NCI-H510A treated with DMSO at 0.1 percent for 48 hours (cell line): ENCODE measurements at places on chromosomes 2 and 18.
A peak's percentile ranks its signal among the peaks of the same experiment; 100 is the strongest.

DNA sequence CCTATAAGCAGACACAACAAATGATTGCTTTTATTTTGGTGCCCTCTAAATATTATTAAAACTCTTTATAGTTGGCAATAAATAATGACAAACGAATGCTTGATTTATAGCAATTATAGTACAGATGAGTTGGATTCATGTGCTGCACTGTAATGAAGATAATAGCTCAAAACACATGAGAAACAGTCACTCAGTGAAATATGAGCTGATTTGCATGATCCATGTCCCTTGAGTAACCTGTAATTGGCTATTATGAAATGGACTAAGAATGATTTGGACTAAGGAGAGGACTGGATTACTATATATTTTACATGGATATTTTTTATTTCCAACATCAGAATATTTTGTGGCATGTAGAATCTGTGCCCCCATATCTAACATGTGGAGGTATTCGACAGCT, 365.6 kb upstream of the UBE2E3 start:
- DNase-seq: no peak

- no peak for DNase-seq
Measured at GRCh38 chr2:54492335-54492734, 36.2 kb downstream of the SPTBN1 start.

- no peak for DNase-seq
Measured at GRCh38 chr2:140639628-140640027, 1491.2 kb downstream of the LRP1B start.

GRCh38 chr18:75507636-75508035, 80.1 kb upstream of the SMIM21 start:
- no peak for DNase-seq

- DNase-seq: no peak
Measured at GRCh38 chr2:46462936-46463335, 16.4 kb upstream of the TMEM247 start.

- DNase-seq: no peak
Measured at GRCh38 chr2:31327505-31327904, 87.0 kb downstream of the XDH start.

- no peak for DNase-seq
Measured at GRCh38 chr2:119301413-119301812, 65.2 kb downstream of the C2orf76 start.

DNA sequence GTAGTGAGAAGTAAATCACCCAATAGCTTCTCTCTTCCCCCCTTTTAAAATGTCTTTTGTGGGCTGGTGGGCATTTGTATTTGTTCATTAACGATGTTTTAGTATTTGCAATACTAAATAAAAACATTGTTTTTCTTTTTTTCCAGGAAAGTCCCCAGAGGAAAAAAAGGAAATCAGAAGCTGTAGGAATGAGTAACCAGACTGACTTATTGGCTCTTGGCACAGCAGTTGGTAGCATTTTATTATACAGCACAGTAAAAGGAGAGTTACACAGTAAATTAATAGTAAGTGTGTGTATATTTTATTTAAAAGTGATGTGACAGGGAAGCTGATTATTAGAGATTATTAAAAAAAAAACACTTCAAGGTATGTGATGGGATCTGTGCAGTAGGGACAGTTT, 7.4 kb downstream of the WDR43 start:
- no peak for DNase-seq

DNA sequence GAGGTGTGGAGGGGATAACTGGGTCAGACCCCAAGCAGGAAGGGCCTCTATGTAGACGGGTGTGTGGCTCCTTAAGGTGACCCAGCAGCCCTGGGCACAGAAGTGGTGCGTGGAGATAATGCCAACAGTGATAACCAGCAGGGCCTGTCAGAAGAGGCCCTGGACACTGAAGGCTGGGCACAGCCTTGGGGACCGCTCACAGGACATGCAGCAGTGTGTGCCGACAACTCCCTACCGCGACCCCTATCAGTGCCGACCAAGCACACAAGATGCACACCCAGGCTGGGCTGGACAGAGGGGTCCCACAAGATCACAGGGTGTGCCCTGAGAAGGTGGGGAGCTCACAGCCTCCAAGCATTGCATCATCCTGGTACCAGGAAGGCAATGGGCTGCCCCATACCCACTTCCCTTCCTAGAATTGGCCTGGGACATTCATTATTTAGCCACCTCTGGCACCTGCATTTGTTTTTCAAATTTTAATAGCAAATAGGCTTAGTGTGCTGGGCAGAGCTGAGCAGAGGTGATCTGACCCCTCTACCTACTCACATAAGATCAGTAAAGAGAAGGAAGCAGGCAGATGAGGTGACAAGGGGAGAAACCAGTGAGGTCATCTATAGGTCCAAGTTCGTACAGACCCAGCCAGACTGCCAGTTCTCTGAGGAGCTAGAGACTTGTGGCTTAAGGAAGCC, 55.2 kb downstream of the BCL11A start:
- DNase-seq: no peak

- no peak for DNase-seq
Measured at GRCh38 chr2:595831-596592, 81.2 kb downstream of the TMEM18 start.

DNA sequence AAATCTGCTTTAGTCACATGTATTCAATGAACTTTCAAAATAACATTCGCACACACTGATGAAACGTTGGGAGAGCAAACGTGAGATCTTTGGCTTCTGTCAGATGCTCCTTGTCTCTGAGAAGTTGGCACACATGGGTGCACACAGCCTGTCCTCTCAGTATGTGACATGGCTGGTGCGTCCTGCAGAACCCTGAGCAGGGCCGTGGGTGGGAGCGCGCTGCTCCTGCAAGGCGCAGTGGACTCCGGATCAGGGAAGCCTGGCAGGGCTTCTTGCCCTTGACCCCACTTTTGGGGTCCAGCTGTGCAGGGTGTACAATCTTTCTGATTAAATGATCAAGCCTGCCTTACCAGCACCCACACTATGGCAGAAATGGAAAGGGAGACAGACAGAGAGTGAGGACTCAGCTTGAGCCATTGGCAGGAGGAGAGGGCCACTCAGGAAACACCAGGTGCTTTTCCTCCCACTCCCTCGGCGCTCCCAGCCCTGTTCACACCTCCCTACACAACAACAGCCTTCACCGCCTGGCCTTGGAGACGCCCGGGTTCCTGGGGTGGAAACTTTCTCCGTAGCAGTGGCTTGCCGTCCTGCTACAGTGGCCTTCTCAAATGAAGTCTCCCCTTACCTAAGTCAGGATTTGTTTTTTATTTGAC, 108.4 kb upstream of the SNTG2 start:
- DNase-seq: no peak

- peak; percentile 64 for DNase-seq
Measured at GRCh38 chr2:153478289-153479261, at the start of gene RPRM. TSS of gene RPRM (minus strand) at chr2:153478762. CDS start at chr2:153478565, 197 bp downstream.

GRCh38 chr18:74524097-74524496, 10.2 kb upstream of the CNDP1 start:
- DNase-seq: peak; percentile 97

DNA sequence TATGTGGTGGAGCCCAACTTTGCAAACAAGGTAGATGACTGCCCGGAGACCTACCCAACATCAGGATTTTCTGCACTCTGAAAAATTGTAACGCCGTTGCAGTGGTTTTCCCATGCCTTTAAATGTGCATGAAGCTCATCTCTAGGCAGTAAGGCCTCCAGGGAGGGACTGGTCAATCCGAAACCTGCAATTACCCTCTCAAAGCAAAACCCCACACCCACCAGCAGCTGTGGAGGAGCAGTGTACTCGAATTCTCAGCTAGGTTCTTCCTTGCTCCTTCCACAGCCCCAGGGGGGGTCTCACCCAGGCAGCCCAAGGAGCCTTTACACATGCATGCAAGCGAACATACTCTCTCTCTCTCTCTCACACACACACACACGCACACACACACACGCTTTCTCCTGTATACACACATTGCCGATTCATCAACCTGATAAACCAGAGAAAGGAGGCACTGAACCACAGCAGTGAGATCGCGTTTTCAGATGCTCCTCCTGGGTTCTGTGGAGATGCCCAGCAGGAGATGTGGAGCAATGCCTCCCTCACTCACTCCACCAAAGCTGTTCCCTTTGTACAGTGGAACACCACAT, 109.2 kb downstream of the VIT start:
- no peak for DNase-seq

GRCh38 chr2:144424559-144425240, 95.2 kb downstream of the ZEB2 start:
- DNase-seq: no peak

DNA sequence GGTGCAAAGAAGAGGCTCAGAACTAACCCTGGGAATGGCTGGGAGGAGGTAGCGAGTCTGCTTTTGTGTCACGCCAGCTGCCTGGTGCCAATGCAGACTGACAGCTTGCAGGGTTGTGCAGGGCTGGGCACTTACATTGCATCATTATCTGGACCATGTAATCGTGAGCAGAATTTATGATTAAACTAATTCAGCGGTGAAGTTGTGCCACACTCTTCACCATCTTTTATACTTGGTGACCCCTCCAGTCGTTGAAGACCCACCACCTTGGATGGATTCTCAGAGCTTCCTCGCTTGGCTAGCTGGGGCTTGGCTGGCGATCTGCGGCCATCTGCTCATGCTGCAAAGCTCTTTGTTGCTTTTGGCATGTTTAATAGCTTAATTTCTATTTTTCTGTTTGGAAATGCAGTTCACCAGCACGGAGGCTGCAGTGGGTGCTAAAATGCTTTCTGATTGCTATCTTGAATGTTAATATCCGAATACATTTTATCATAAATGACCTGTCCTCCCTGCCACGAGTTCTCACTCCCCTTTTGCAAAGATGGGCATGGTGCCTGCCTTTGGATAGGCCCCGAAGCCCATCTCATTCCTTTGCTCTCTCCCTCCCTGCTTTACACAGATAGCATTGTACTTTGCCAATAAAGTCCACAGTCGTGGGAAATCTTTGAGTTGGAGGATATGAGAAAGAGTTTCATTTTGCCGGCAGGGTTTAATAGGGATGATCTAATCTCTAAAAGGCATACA, 188.2 kb downstream of the PRKCE start:
- DNase-seq: no peak

- no peak for DNase-seq
Measured at GRCh38 chr2:120866071-120866470, 130.4 kb downstream of the GLI2 start.

DNA sequence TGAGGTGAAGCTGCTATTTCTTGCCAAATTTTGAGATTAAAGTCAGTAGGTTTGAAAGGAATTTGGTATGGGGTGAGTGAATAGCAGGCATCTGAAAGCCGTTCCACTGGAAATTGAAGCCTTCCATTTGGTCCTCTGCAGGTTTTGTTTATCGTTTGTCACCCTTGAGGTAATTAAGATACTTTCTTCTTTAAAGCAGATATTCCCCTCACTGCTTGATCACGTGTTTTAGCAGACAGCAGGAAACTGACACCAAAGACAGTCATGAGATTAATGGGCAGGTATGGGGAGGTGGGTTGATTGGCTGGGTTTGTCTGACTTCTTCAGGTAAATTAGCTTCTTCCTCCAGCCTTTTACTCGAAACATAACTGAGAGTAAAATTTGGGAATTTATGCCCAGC, 10.7 kb downstream of the LPIN1 start:
- no peak for DNase-seq

DNA sequence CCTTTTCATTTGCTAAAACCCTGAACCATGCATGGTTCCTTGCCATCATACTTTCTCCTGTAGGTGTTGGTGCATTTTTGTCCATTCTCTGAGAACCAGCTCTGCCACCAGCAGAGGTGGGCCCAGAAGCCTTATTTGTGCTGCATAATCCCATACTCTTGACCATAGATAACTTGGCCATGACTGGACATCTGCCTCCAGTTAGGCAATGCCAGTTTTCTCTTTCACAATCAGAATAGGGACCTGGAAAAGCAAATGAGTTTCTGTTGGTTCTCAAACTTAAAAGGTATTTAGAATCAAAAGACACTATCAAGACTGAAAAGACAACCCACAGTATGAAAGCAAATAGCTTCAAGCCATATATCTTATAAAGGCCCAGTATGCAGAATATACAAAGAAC, 167.3 kb downstream of the MAIP1 start:
- no peak for DNase-seq

- DNase-seq: no peak
Measured at GRCh38 chr2:222521099-222521498, 96.8 kb downstream of the SGPP2 start.

DNA sequence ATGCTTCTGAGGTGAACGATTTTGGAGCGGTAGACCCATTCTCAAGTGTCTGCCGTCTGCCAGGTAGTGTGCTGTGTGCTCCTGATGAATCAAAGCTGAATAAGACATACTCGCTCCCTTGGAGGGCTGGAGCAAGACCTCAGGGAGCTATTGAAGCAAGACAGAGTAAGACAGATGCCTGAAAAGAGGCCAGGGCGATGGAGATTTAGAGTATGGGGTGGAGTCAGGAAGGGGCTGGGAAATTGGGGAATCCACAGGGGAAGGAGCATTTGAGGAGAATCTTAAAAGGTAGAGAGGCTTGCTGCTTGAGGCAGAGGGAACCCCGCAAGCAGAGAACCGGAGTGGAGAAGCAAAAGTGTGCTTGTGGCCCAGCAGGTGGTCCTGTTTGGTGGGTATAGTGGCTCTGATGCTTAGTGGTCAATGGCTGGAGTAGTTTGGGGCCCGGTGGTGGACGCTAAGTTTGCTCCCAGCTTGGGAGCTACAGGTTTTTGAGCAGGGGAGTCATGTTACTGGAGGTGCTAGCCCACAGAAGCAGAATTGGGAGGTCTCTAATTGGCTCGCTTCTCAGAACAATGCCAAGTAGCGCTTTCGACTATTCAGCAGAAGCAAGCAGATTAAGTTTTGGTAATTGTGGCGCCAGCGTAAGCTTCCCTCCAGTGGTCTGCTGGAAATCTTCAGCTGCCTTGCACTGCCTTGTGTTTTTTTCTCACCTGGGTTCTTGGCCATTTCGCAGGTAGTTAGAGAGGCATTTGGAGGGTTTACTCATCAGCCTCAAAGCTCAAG, 2.0 kb downstream of the CNNM4 start:
- DNase-seq: peak; percentile 47

GRCh38 chr2:172461591-172462372, 34.4 kb downstream of the ITGA6 start:
- peak; percentile 86 for DNase-seq

- no peak for DNase-seq
Measured at GRCh38 chr2:86825693-86826381, 35.1 kb upstream of the CD8A start.

- DNase-seq: no peak
Measured at GRCh38 chr2:233470011-233470687, 96.4 kb downstream of the USP40 start.

DNA sequence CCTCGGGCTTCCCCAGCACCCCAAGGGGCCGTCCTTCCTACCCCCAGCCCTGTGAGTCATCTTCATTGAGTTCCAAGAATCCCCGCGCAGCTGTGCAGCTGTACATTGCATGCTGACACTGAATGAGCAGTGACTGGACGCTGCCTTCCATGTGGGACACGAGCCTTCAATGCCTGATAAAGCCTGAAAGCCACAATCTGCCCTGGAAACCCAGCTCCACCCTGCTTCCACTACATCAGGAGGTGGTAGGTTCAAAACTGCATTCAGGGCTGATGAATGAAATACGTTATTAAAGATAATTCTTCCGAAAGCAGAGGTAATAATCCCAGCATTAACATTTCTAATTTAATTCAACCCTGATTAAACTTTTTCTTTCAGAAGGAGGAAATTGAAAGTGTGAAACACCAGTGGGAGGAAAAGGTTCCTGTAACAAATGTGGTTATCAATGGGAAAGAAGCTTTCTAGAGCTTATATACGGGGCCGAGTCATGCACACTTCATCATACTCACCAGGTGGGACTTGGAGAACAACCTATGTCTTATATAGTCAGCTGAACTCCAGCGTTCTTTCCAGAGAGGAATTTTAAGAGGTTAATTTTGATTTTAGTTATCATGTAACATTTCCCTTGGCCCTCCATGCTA, 360.1 kb downstream of the LPIN1 start:
- DNase-seq: no peak

- DNase-seq: peak; percentile 73
Measured at GRCh38 chr2:27954771-27955383, 64.3 kb downstream of the BABAM2 start.
